GM23248 (cell line): ENCODE measurements at places on chromosomes 5 and 9. TPM values are rescaled to one million over a fixed set of nuclear protein-coding genes. Genes with fewer than 3 reads are reported as not detected.

PCDHA10 gene
- 0.11 and 0.13 TPM in 2 replicates for total RNA-seq

MLANA gene
- total RNA-seq: not detected in 2 replicates

SREK1IP1 gene
- total RNA-seq: 7.3 and 16.2 TPM in 2 replicates

PCDHB11 gene
- 0.38 and 1.2 TPM in 2 replicates for total RNA-seq

DIPK1B gene
- total RNA-seq: not detected in 2 replicates

CDX1 gene
- not detected in 2 replicates for total RNA-seq

CCL21 gene
- not detected in 2 replicates for total RNA-seq

MELK gene
- total RNA-seq: 23.2 and 23.3 TPM in 2 replicates

GABRB2 gene
- not detected in 2 replicates for total RNA-seq

DNA sequence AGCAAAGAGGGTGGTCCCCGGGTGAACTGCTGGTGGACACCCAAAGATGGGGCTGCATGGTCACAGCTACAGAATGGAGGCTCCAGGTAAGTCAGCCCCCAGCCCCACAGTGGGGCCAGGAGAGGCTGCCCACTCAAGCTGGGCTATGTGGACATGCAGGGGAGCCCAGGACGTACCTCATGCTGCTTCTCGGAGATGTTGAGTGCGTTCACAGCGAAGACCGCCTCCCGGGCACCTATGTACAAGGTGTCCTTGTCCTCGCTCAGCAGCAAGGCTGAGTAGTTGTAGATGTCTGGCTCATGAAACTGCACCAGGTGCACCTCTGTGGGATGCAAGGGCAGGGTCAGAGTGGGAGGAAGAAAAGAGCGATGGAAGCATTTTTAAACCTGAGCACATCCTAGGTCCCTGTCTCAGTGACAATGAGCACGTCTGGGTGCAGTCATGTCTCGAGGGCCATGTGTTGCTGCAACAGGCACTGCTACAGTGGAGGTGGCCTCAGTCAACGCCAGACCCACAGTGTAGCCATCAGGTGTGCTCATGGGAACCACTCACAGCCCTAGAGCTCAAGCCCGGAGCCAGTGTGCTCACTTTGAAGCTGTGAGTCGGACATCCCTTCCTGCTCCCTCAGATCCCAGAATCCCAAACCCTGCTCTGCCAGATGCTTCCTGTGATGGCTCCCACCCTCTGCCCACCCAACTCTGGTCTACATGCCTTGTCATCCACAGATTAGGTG lies 84.6 kb downstream of the SECISBP2 start:
- no peak overlapping the region for H3K4me3 ChIP-seq
- no peak for DNase-seq
- H3K27me3 ChIP-seq: no peaks in the 10 kb centered on the region
- H3K27ac ChIP-seq: no peak overlapping the region

DNA sequence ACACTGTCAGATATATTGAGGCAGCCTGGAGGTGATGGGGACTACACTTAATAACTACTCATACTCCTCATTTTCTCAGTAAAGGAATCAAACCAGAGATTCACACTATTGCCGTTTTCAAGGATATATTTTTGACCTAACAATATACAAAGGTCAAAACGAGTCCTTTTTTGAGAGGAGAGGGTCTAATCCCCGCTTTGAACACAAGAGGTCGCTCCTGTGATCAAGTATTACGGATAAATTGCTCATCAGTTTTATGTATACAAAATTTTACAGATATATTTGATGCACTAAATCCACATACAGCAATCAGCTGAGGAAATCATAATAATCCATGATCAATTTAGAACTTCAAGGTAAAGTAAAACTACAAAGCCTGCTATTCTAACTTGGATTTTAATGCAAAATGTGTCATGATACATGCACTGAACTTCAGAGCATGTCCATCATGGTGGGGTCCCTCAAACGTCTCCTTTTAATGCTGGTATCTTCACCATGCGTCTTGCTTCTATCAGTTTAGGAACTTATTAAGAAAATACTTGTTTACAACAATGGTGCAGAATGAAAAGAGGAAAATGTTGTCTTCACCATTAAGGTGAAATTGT lies 2.5 kb upstream of the ISL1 start:
- H3K27me3 ChIP-seq: peaks cover 85% of the 10 kb centered on the region
- no peak overlapping the region for H3K4me3 ChIP-seq
- H3K36me3 ChIP-seq: no peaks in the 10 kb centered on the region
- H3K27ac ChIP-seq: no peak overlapping the region
- DNase-seq: peak; percentile 48

- no peaks in the 10 kb centered on the region for H3K36me3 ChIP-seq
- H3K4me3 ChIP-seq: no peak overlapping the region
- no peaks in the 10 kb centered on the region for H3K4me1 ChIP-seq
- no peaks in the 10 kb centered on the region; the same call in 1 of the 2 replicates for H3K27me3 ChIP-seq
These were observed 209.6 kb upstream of the PDE4D start for GRCh38 chr5:60102961-60103693.

DNA sequence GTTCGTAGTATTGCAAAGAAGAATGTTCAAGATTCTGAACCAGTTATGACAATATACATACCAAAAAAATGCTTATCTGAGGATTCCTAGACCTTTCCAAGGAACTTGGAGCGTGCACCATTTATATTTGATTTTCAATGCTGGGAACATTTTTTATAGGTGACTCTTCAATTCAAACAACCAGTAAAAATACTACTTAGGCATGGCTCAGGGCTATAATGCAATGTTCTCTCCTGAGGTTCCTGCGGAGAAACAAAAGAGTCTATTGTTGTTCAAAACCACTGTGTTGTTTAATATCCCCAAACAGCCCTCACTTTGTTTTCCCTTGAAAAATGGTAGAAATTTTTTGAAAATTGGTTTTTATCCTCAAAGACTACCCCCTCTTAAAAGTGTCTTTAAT lies 335.7 kb upstream of the IZUMO3 start:
- no peaks in the 10 kb centered on the region for H3K27me3 ChIP-seq
- DNase-seq: no peak
- H3K36me3 ChIP-seq: no peaks in the 10 kb centered on the region
- H3K27ac ChIP-seq: no peak overlapping the region
- H3K4me1 ChIP-seq: no peaks in the 10 kb centered on the region

GRCh38 chr5:144196612-144197011 lies 25.9 kb downstream of the KCTD16 start:
- H3K4me1 ChIP-seq: peaks cover 18% of the 10 kb centered on the region
- H3K4me3 ChIP-seq: no peak overlapping the region
- no peaks in the 10 kb centered on the region for H3K36me3 ChIP-seq

DNA sequence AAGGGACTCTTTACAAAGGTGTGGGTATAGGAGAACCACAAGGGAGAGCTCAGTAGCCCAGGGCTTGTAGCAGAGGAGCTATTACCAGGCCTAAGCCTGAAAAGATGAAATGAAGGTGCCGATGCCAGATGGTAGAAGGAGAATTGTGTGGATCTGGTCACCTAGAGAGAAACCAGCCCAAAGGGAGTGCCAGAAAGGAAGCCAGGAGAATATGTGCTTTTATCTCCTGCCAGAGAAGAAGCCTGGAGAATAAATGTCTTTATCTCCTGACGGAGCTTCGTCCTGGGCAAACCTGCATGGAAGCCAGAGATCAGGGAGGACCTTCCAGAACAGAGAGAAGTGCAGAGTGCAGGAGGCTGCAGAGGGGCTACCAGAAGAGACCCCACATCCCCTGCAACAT lies 142.6 kb downstream of the MED10 start:
- no peak overlapping the region for H3K27ac ChIP-seq

GRCh38 chr5:148387325-148387724 lies 3.6 kb downstream of the FBXO38 start:
- peak overlapping the region; percentile 80 for H3K27ac ChIP-seq
- no peaks in the 10 kb centered on the region for H3K27me3 ChIP-seq
- peaks cover 54% of the 10 kb centered on the region for H3K4me1 ChIP-seq
- no peaks in the 10 kb centered on the region for H3K36me3 ChIP-seq

DNA sequence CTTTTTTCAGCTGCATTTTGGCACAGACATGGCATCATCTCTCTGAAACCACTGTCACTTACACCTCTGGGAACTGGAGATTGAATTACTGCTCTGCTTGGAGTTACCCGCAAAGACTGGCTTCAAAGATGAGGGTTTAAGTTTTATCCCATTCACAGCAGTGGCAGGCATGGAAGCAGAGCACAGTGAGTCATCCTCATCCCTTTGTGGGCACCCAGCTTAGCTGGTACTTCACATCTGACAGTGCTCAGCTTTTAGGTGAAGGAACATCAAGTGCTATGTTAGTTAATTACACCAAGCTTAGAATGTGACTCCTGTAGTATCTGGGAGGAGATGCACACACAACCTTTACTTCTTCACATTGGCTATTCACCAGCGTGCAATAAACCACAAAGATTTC lies 24.8 kb upstream of the ALDH1A1 start:
- H3K27me3 ChIP-seq: no peaks in the 10 kb centered on the region
- H3K4me3 ChIP-seq: no peak overlapping the region
- no peak overlapping the region for H3K27ac ChIP-seq
- peak; percentile 36 for DNase-seq
- no peaks in the 10 kb centered on the region for H3K36me3 ChIP-seq
- H3K4me1 ChIP-seq: peaks cover 28% of the 10 kb centered on the region

DNA sequence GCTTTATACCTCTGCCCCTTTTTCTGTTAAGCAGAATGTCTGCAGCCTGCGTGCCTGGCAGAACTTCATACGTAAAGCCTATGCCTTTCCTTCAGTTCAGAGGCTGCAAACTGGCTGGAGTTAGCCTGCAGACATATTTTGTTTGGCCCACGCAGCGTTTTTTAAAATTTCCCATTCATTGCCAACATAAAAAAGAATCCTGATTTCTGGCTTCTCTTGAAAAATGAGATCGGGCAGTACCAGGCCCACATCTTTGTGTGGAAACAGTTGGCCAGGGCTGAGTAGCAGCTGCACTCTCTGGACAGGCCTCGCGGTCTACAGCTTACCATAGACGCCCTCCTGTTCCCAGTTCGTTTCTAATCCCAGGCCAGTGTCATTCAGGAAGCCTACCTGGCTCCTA lies 104.4 kb downstream of the SMARCA2 start:
- DNase-seq: no peak
- H3K36me3 ChIP-seq: peaks cover 6% of the 10 kb centered on the region; the same call in 1 of the 2 replicates
- no peaks in the 10 kb centered on the region for H3K27me3 ChIP-seq
- H3K4me1 ChIP-seq: peaks cover 12% of the 10 kb centered on the region
- H3K4me3 ChIP-seq: no peak overlapping the region

- no peak overlapping the region for H3K27ac ChIP-seq
- no peaks in the 10 kb centered on the region for H3K27me3 ChIP-seq
- H3K4me1 ChIP-seq: no peaks in the 10 kb centered on the region
- H3K4me3 ChIP-seq: no peak overlapping the region
- no peak for DNase-seq
These were observed 45.0 kb downstream of the TRIM36 start for GRCh38 chr5:115124741-115125140.

GRCh38 chr9:77901771-77902170 lies 129.8 kb downstream of the GNAQ start:
- H3K4me1 ChIP-seq: peaks cover 16% of the 10 kb centered on the region
- H3K4me3 ChIP-seq: no peak overlapping the region
- no peak for DNase-seq
- H3K27ac ChIP-seq: no peak overlapping the region
- no peaks in the 10 kb centered on the region for H3K36me3 ChIP-seq

GRCh38 chr9:4922730-4923129 lies 62.3 kb upstream of the JAK2 start:
- H3K27ac ChIP-seq: no peak overlapping the region
- no peaks in the 10 kb centered on the region for H3K27me3 ChIP-seq
- DNase-seq: no peak
- H3K4me1 ChIP-seq: peaks cover 5% of the 10 kb centered on the region

DNA sequence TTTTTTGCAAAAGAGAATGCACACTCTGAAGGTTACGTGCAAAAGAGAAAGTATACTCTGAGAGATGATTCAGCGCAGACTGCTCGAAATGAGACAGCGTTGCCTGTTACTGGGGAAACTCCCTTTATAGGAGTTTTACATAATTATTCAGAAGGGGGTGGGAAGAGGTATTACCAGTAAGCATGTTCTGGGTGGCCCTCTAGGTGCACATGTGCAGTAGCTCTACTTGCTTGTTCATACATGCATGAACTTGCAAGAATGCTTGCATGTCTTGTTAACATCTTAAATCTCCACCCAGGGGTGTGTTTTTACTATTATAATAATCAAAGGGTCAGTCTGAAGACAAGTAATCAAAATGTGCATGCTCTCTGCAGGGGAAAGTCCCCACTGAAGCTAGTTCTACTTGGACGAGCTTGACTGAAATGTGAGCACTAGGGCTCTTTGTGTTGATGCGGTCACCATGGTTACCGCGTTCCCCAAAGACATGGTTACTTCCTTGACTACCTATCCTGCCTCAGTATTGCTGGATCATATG lies 75.5 kb downstream of the SGCD start:
- no peaks in the 10 kb centered on the region for H3K36me3 ChIP-seq
- no peak overlapping the region for H3K4me3 ChIP-seq
- no peaks in the 10 kb centered on the region for H3K27me3 ChIP-seq
- no peaks in the 10 kb centered on the region for H3K4me1 ChIP-seq
- no peak overlapping the region for H3K27ac ChIP-seq

- H3K27ac ChIP-seq: no peak overlapping the region
- no peak overlapping the region for H3K4me3 ChIP-seq
- no peaks in the 10 kb centered on the region for H3K27me3 ChIP-seq
- H3K4me1 ChIP-seq: no peaks in the 10 kb centered on the region
- H3K36me3 ChIP-seq: no peaks in the 10 kb centered on the region
These were observed 100.7 kb downstream of the PHF2 start for GRCh38 chr9:93677048-93677571.

- no peaks in the 10 kb centered on the region for H3K27me3 ChIP-seq
- H3K27ac ChIP-seq: no peak overlapping the region
- DNase-seq: no peak
- H3K4me1 ChIP-seq: peaks cover 23% of the 10 kb centered on the region
These were observed 46.3 kb upstream of the CCDC112 start for GRCh38 chr5:115342590-115343377.

- no peak for DNase-seq
- H3K27me3 ChIP-seq: no peaks in the 10 kb centered on the region
- H3K4me3 ChIP-seq: no peak overlapping the region
These were observed 458.6 kb downstream of the ZSWIM6 start for GRCh38 chr5:61790678-61791077.

- no peaks in the 10 kb centered on the region for H3K27me3 ChIP-seq
- DNase-seq: no peak
- no peak overlapping the region for H3K27ac ChIP-seq
- H3K4me3 ChIP-seq: no peak overlapping the region
- no peaks in the 10 kb centered on the region for H3K4me1 ChIP-seq
These were observed 132.4 kb downstream of the SNCAIP start for GRCh38 chr5:122444411-122444810.

GRCh38 chr9:38670542-38671371 lies 49.2 kb downstream of the FAM240B start:
- H3K4me1 ChIP-seq: no peaks in the 10 kb centered on the region
- no peak for DNase-seq
- H3K36me3 ChIP-seq: no peaks in the 10 kb centered on the region
- no peak overlapping the region for H3K27ac ChIP-seq
- H3K4me3 ChIP-seq: no peak overlapping the region
